Muscle of back (tissue), 13 donors: ENCODE measurements at places on chromosomes 1 and 21.

DNA sequence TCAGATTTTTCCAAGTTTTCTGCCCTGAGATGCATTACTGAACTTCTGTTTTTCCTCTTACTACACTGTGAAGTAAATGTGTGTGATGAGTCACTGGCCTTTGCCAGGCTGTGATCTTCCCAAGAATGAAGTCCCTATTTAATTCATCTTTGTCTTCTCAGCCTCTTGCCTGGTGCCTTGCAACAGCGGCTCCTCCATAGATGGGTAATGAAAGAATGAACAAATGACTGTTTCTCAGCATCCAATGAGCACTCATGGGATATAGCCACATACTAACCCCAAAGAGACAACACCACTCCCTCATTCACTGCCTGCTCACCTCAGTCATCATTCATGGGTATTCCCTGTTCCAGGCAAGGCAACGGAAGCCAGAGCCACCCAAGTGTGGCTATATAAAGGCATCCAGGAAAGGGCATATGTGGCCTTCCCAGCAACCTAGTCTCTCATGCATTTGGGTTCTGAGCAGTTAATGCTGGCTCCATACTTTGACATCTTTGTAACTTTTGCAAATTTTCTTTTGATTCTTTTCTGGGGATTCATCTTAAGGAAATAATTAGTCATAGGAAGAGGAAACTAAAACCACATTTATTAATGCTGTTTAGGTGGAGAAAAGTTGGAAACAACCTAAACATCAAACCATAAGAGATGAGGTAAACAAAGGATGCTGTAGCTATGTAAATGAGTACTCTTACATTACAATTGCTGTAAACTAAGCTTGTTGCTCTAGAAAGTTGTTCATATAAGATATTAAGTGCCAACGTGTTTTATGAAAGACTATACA lies 71.9 kb downstream of the HIVEP3 start:
- no peak for DNase-seq

DNA sequence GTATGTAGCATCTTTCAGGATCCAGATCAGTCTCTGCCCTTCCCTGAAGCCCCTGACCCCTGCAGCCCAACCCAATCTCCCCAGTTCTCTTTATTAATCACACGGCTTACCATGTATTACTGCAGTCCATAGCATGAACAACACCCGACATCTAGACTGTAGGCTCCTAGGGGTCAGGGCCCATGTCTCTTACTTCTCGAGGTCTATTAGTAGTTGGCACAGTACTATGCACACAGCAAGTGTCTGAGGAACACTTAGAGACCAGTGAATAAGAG lies 27.1 kb downstream of the CAMK1G start:
- no peak for DNase-seq

DNA sequence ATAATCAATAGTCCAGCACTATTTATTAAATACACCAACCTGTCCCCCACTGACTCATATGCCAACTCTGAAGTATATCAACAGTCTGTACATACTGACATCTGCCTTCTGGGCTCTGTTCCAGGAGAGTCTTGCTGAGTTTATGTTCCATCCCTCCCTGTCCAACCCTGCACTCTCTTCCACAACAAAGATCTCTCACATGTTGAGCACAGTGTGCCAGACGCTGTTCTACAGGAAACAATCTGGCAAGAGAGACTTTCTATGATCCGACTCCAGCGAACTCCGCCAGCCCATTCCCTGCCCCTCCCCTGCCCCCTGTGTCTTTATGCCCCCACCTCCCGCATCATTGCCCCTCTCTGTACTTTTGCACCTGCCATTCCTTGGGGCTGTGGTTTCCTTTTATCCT lies 3.4 kb downstream of the LACTBL1 start:
- peak; percentile 80 for DNase-seq

DNA sequence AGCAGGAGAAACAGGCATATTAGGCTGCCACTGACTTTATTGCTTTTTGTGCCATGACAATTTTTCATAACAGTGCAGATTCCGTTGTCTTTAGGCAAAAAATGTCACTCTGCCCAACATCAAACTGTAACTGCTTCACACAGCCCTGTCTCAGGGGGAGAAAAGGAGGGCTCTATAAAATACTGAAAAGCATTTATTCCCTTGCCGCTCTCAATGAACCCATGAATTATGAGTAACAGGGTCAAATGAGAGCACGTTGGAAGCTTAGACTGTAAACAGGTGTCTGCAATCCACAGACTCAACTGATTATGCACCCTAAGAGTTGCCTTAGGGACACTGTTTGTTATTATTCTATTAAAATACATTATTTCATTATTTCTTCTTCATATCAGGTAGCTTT lies 292.1 kb upstream of the FMN2 start:
- no peak for DNase-seq

- DNase-seq, result peak; percentile 65
Measured at GRCh38 chr1:190274721-190275120, 202.9 kb downstream of the BRINP3 start.

- no peak for DNase-seq
Measured at GRCh38 chr1:21568006-21568746, 59.0 kb downstream of the ALPL start.

DNA sequence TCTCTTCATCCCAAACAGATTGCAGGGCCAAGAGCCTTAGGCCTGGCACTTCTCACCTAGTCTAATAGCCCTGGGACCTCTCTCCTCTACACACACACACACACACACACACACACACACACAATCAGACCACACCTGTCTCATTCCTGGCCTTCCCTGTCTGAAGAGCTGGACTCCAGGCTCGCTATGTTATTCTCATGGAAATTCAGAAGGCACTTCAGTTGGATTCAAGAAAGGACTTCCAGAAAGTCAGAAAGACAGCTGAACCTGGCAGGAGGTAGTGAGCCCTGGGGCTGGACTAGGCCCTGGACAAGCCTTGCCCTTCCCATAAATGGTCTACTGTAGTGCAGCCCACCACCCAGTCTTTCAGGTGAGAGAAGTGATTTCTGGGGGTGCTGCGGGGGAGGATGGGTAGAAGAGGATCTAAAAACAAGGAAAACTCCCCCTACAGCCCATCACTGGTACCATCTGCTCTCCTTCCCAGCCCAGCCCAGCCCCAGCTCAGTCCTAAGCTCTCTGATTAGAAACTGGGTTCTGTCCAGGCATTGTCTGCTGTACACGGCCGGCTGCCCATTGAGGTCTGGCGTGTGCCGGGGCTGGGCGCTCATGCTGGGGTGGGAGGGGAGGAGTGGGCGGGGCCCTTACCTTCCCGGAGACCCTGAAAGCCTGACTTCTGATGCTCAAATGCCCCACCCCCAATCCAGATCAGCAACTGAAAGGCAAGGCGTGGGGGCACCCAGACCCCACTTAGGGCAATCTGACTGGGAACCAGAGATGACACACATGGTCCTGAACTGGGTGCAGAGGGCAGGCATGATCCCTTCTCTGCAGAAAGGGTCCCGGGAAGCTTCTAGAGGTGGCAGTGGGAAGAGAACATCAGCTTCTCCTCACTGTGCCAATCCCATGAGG lies 2.5 kb downstream of the KIF21B start:
- no peak for DNase-seq

- DNase-seq, result no peak
Measured at GRCh38 chr1:29390491-29391361, 154.4 kb downstream of the PTPRU start.

DNA sequence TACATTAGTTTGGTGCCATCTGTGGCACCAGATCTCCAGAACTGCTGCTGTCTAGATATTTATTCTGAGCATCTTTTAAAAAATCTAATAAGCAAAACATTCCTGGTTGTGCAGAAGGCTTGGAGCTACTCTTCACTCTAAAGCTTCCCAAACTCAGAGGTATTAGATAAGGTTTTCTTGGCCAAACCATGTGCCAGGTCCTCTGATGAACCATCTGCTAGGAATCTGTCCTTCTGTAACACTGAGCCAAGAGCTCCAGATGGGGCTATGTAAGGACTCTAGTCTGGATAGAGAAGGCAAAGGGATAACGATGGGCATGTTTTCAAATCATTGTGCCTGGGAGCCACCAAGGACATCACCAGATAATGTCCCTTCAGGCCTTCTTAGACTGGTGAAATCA lies 410.6 kb downstream of the NTNG1 start:
- no peak for DNase-seq

- no peak for DNase-seq
Measured at GRCh38 chr21:37413553-37414291, 47.1 kb downstream of the DYRK1A start.

- DNase-seq, result no peak
Measured at GRCh38 chr21:43917515-43918384, 52.7 kb downstream of the AGPAT3 start.

DNA sequence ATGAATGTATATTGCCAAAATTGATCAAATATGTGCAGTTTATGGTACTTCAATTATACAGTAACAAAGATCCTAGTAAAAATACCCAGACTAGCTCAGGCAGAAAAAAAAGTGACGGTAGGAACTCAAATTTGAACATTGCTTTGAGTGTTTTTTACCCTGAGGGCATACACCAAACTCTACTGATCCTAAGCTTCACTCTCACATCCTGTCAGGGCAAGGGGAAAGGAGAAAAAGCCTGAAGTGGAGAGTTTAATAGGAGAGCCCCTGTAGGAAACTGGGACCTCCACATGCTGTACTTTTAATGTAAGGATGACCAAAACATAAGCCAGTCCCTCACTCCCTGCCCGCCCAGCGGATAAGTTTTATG lies 59.8 kb upstream of the GNG12 start:
- no peak for DNase-seq

DNA sequence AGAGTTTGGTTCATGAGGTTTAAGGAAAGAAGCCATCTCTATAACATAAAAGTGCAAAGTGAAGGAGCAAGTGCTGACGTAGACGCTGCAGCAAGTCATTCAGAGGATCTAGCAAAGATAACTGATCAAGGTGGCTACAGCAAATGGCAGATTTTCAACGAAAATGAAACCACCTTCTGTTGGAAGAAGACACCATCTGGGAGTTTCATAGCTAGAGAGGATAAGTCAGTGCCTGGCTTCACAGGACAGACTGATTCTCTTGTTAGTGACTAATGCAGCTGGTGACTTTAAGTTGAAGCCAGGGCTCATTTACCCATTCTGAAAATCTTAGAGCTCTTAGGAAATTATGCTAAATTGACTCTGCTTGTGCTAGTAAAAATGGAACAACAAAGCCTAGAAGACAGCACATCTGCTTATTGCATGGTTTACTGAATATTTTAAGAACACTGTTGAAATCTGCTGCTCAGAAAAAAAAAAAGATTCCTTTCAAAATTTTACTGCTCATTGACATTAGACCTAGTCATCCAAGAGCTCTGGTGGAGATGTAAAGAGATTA lies 10.5 kb downstream of the MAEL start:
- no peak for DNase-seq

GRCh38 chr1:10001016-10001665 lies 4.1 kb downstream of the RBP7 start:
- DNase-seq, result no peak

- no peak for DNase-seq
Measured at GRCh38 chr1:21622466-21623315, 46.5 kb downstream of the RAP1GAP start.

- no peak for DNase-seq
Measured at GRCh38 chr21:40847951-40848350, 993 bp upstream of the DSCAM start.

DNA sequence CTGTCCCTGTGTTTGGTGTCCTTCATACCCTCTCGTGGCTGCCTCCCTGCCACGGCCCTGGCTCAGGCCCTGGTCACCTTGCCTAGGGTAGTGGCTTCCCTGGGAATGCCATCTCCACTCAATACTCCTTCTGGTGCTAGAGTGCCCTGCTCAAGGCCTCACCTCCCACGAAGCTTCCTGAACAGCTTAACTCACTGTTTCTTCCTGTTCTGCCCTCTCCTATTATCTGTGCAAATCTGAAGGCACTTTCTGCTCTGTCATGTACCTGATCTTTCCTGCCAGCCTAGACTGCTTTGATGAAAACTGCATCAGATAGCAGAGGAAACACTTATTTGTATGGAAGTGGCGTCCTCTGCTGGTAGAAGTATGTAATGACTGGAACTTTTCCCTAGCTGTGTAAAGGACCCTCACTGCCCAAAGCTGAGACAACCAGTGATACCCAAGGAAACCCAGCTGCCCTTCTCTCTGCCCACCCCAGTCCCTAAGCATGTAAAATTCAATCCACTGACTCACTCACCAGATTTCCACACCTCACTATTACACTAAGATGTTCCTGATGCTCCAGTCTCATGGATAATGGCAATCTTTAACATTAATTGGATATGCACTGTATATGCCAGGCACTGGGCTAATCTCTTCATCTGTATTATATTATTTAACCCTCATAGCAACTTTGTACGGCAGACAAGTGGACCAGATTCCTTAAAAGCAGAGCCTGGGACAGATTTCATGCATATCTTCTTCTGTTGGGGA lies 36.2 kb upstream of the BTG2 start:
- peak; percentile 75 for DNase-seq

DNA sequence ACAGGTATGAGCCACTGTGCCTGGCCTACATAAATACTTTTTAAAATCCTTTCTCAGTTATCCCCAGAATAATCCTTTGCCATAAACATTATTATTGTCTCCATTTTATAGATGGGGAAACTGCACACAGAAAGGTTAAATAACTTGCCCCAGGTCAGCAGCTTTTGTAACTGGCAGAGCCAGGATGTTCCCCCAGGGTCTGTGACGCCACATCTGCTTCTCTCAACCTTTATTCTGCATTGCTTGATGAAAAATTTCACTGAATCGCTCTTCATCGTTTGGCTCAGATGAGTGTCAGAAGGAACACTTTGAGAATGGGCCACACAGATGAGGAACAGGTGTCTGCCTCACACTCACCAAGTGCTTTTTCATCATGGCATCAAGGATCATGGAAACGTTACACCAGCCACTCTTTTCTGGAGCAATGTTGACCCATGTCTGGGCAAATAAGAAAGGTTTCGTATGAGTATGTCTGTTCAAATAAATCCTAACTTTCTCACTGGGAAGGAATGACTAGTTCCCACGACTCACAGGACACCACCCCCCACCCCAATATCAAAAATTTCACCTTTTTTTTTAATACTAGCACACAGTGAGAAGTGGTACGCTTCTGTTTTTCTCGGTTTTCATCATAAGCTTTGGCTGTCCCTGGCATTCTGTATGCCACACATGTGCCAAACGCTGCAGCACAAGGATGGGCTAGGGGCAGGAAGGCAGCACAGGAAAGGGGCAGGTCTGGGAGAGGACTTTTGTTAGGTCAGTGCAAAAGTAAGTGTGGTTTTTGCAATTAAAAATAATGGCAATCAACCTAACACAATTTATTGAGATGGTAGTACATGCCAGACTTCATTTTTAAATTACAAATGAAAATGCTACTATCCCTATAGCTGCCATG lies 9.0 kb upstream of the PTGFRN start:
- DNase-seq, result no peak

DNA sequence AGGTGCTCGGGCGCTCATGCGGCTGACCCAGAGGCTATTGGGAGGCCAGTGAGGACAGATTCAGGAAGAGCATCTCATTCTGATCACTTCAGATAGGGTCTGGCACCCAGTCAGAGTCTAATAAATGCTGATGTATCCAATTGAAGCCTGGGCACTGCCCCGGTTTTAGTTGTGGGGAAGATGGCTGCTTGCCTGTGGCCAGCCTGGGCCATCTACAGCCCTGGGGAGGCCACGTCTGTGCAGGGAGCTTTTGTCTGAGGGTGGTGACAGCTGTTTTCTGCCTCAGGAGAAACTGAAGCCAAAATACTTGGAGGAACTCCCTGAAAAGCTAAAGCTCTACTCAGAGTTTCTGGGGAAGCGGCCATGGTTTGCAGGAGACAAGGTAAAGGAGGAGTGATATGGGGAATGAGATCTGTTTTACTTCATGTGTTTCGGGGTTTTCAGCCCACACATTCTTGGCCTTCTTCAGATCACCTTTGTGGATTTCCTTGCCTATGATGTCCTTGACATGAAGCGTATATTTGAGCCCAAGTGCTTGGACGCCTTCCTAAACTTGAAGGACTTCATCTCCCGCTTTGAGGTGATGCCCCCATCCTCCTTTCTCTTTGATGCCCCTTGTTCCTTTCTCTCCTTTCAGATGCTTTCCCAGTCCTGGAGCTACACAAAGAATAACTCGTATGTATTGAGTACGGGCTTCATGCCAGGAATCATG lies 2.8 kb downstream of the GSTM5 start:
- DNase-seq, result no peak
